Thymus (tissue), 14 donors: ENCODE measurements at places on chromosomes 4 and X. TPM values are rescaled to one million over a fixed set of nuclear protein-coding genes. Genes with fewer than 3 reads are reported as not detected.

RNF150 gene
- 1.4 TPM for polyA plus RNA-seq

PTCHD1 gene
- polyA plus RNA-seq = 0.16 TPM

CHST7 gene
- 2.6 TPM for polyA plus RNA-seq

PPBP gene
- polyA plus RNA-seq = 3.7 TPM

AFF2 gene
- polyA plus RNA-seq = 1.3 TPM
